EH (cell line): ENCODE measurements at places on chromosomes 4 and X.

- DNase-seq = no peak
Measured at GRCh38 chrX:43313035-43313434, 343.1 kb upstream of the MAOA start.

- no peak for DNase-seq
Measured at GRCh38 chr4:120693816-120694215, 228.7 kb downstream of the PRDM5 start.

GRCh38 chr4:99135541-99136162, 8.4 kb downstream of the ADH4 start:
- peak; percentile 39 for DNase-seq

GRCh38 chrX:153333266-153333665, 687 bp upstream of the ZNF275 start:
- DNase-seq = peak; percentile 85

- DNase-seq = no peak
Measured at GRCh38 chrX:12997906-12998687, 23.2 kb downstream of the TMSB4X start.

DNA sequence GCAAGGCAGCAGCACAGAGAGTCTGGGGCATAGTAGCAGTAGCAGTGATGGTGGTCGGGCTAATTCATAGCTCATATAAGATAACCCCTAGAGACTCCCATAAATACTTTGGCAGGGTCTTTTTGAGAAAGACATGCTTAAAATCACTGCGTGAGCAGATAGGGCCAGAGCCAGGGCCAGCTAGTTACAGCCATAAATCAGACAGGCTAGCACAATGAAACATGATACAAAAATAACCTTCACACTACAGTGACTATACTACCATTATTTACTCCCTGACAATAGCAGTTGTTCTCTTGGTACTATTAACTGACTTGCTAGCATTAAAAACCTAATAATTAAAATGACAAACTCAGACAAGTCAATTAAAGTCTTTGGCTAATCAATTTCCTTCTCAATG, 295.9 kb downstream of the SMARCA1 start:
- no peak for DNase-seq

- peak; percentile 10 for DNase-seq
Measured at GRCh38 chrX:16654093-16654492, 4.1 kb downstream of the S100G start.

DNA sequence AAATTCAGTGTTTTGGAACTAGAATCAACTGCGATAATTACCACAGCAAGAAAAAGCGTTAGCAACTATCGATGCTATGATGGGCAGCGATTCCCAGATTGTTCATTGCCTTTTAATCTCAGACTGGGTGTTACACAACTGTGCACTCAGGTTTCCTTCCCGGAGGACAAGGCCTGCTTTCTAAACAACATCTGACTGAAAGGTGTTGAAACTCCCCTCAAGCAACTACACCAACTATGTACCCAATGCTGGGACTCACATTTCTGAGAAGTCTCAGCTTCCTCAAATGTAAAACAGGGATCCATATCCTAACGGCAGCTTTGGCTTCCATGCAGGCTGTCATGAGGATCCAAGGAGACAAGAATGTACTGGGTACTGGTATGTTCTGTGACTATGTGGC, 8.2 kb downstream of the GABRE start:
- DNase-seq = no peak

DNA sequence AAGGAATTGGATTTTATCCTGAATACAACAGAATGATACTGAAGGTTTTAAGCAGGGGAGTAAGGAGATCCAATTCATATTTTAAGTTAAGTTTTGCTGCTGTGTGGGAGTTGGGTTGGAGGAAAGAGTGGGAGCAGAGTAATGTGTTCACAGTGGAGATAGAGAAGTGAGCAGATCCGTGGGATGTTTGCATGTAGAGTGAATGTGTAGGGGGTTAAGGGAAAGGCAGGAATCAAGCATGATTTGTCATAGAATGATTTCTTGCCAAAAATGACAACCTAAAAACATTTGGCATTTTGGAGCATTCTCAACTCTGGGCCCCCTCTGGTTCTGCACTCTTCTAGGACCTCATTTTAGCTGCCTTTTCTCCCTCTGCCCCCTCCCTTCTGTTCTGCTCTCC, 76.6 kb downstream of the ARHGAP10 start:
- no peak for DNase-seq

GRCh38 chrX:32533848-32534247, 677.5 kb downstream of the DMD start:
- DNase-seq = no peak

GRCh38 chrX:114344756-114345349, 239.0 kb upstream of the HTR2C start:
- DNase-seq = peak; percentile 1

DNA sequence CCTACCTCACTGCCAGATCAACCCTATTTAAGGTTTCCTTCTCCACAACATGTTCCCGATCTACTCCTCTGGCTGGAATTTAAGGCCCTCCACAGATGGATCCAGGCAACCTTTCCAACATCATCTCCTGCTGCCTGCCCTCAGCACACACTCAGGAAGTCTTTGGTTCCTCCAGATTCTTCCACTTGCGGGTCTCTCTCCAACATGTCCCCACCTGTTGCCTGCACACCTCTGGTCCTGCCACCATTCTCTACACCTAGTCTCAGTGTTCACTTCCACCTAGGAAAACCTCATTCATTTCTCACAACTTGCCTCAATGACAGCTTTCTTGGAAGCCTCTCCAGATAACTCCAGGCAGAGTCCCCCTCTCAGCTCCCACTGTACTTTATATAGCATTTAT, 80.1 kb downstream of the RTL5 start:
- no peak for DNase-seq

GRCh38 chr4:100288161-100288560, 97.9 kb upstream of the DDIT4L start:
- DNase-seq = peak; percentile 69

GRCh38 chrX:101493225-101493624, 8.0 kb downstream of the ARMCX4 start:
- DNase-seq = no peak

DNA sequence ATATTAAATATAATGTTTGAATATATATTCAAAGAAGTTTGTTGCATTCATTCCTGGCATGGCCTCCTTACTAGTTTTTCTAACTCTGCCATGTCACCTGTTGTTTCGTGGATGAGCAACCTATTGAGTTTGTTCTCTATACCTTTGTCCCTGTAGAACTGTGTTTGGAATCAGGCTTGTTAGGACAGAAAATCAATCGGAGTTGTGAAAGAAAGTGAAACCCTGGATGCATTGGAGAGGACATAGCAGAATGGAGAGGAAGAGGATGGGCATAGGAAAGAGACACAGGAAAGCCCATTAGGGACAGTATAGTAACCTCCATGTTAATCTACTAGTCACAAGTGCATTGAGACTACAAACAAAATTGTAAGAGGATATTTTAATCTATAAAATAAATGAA, 31.2 kb downstream of the ANK2 start:
- DNase-seq = no peak

- no peak for DNase-seq
Measured at GRCh38 chr4:101283434-101283833, 63.9 kb downstream of the PPP3CA start.

GRCh38 chrX:9604908-9605306, 140.0 kb downstream of the TBL1X start:
- DNase-seq = no peak

DNA sequence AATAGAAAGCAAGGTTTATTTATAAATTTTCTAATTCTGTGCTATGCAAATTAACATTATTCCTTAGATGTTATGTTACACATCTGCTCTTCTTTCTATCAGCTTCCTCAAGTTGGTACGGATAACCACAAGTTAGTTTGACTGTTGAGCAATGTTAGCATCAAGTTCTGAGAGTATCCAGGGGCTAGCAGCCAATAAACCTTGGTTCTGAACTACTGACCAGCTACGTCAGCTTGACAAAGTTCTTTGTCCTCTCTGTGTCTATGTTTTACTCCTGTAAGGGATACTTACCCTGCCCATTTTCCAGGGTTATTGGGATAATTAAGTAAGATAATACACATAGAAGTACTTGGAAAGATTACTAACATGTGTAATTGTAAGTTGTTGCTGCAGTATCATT, 8.1 kb upstream of the TEX13A start:
- no peak for DNase-seq

- peak; percentile 13 for DNase-seq
Measured at GRCh38 chr4:13584481-13584880, 40.2 kb upstream of the NKX3-2 start.
